Effector memory CD8-positive, alpha-beta T cell (primary cell): ENCODE measurements at places on chromosomes 12 and 14.

DNA sequence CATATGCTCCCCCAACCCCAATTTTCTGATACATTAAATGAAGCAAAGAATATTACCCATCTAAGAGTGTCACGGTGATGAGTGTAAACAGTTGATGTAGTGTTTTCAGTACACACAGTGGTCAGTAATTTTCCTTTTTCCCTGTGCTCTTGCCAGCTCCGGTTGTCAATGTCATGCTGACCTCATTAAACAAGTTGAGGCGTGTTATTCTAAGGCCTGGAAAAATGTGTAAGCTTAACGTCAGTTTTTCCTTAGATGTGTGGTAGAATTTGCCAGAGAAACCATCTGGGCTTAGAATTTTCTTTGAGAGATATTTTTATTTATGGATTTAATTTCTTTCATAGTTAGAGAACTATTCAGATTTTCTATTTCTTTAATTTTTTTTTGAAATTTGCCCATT, 11.7 kb upstream of the SERPINA6 start:
- no peak for DNase-seq

- no peak for DNase-seq
Measured at GRCh38 chr14:68633131-68633991, 159.5 kb downstream of the ZFP36L1 start.

DNA sequence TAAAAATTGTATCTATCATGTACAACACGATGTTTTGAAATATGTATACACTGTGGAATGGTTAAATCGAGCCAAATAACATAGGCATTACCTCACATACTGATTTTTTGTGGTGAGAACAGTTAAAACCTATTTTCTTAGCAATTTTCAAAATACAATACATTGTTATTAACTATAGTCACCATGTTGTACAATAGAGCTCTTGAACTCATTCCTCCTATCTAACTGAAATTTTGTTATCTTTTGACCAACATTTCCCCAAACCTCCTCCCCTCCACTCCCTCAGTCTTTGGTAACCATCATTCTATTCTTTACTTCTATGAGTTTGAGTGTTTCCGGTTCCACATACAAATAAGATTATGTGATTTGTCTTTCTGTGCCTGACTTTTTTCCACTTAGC, 6.8 kb upstream of the SLC38A2 start:
- DNase-seq: no peak

GRCh38 chr14:40909906-40910305, 696.8 kb upstream of the LRFN5 start:
- no peak for DNase-seq
